ENCODE measurements at places on chromosomes 7 and 10.

DNA sequence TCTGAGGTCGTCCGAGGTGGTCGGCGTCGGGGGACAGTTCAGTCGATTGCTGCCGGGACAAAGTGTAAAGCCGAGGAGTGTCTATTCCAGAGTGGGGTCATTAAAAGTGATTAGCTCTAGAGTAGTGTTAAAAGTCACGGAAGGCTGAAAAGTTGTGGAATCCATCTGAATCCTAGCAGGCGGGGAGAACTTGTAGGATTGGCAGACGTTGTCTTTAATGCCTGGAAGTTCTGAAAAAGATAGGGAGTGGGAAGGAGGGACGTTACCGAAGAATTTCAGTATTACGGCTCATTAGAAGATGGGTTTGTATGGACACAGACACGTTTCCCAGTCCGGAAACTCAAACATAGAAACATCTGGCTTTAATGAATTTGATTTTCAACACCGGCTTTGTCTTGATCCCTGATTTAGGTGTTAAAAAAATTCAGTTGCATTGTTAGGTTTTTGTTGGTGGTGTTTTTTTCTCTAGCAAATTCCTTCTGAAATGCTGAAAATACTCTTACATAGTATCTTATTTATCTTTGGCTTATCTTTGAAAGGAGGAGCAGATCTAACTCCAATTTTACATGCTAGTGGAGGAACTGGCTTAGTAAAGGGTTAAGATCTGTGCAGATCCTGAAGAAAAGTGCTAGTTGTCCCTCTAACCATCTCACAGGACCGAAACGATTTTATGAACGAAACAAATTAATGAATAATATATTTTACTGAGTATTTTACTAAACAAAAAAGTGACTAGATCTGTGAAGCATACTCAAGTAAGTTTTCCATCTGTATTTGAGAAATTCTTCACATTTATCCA is 900 bp downstream of the MKLN1 start:
- no peak for DNase-seq
- H3K4me3 ChIP-seq, result peak overlapping the region; percentile 97
- H3K27ac ChIP-seq, result peak overlapping the region; percentile 98
- no peaks in the 10 kb centered on the region for H3K27me3 ChIP-seq

DNA sequence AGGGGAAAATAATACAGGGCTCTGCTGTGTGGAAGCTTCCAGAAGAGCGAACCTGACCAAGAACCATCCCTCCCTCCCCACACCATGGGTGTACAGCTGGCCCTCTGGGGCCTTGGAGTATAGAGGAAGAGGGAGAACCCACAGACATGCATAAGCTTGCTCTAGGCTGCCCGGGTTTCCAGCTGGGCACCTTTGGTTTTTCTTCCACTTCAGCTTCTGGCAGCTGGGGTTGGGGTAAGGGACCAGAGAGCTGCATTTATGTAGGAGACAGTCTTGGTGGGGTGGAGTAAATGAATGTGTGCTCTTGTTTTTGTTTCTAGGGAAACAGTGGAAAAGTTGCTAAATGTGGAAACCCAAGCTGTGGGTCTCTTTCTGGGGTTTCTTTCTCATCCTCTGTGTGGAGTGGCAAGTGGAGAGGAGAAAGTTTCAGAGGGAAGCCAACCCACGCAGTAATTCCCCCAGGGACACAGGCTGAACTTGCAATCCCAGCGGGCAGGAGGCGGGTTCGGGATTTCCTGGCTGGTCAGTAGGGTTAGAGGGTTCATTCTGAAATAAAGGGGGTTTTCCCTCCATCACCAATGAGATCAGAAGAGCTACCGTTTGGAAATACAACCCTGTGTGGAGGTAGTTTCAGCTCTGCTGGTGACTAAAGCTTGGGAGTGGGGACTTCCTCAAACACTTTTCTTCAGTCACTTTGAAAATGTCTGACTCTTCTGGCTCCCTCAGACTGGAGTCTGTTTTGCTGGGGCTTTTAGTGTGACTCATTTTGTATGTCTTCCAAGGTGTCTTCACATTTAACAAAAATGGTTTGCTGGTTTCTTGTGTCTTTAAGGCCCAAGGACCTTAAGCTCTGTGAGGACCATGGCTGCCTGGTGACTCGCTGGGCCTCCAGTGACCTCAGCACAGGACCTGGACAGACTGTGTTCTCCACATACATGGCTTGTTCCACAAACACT is 22.2 kb upstream of the SRGN start:
- H3K27ac ChIP-seq, result no peak overlapping the region
- H3K4me1 ChIP-seq, result no peaks in the 10 kb centered on the region
- H3K27me3 ChIP-seq, result peaks cover 21% of the 10 kb centered on the region

DNA sequence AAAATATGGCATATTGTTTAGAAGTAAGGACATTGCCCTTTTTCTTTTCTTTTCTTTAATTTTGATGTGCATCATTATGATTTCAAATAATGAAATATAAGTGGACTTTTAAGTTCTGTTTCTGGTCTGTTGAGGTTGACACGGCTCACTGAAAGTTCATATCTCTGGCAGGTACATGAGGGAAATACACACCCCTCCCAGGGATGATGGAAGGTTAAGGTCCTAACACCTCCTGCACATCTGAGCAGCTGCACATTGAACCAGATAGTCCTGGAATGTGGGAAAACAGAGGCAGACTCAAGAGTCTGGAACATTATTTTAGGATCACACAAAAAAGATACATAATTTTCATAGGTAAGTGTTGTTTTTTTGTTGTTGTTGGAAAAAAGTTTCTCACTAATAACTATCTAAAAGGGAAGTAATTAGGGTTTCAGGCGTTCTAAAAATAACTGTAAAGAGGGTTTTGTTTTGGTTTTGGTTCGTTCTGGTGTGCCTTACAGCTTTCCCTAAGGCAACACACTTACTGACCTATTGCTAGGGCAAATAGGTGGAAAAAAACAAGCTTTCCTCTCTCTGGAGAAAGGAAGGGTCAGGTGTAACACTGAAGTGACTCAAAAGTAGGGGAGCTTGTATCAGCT is 201.2 kb upstream of the PRKCQ start:
- no peak for DNase-seq
- no peaks in the 10 kb centered on the region for H3K36me3 ChIP-seq
- peaks cover 6% of the 10 kb centered on the region for H3K4me1 ChIP-seq
- no peak overlapping the region for H3K27ac ChIP-seq

DNA sequence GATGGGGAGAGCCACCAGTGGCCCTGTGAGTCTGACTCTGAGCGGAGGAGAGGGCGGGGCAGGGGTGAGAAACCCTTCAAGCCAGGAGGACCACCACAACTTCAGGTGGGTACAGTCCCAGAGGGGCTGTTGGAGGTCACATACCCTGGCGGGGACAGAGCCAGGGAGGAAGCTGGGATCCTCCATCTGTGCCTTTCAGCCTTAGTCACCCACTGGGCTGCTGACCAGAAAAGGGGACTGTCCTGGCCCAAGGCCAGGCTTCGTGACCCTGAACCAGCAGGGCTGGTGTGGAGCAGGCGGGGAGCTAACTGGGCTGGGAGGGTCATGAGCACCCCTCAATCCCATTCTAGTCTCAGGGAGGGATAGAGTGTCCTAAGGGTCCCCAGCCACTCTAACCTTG is 1.5 kb upstream of the CALHM3 start:
- H3K27me3 ChIP-seq, result no peaks in the 10 kb centered on the region
- no peak overlapping the region for H3K4me3 ChIP-seq
- no peak overlapping the region for H3K27ac ChIP-seq
- H3K4me1 ChIP-seq, result no peaks in the 10 kb centered on the region

GRCh38 chr7:26195867-26196657 is 4.5 kb downstream of the HNRNPA2B1 start:
- H3K27me3 ChIP-seq, result no peaks in the 10 kb centered on the region
- H3K4me3 ChIP-seq, result peak overlapping the region; percentile 64
- H3K36me3 ChIP-seq, result peaks cover 74% of the 10 kb centered on the region
- H3K27ac ChIP-seq, result peak overlapping the region; percentile 85
- H3K4me1 ChIP-seq, result peaks cover 48% of the 10 kb centered on the region
- DNase-seq, result no peak

- no peaks in the 10 kb centered on the region for H3K27me3 ChIP-seq
- H3K36me3 ChIP-seq, result no peaks in the 10 kb centered on the region
- H3K4me3 ChIP-seq, result no peak overlapping the region
- H3K4me1 ChIP-seq, result peaks cover 8% of the 10 kb centered on the region
- no peak overlapping the region for H3K27ac ChIP-seq
Observed at GRCh38 chr7:26525398-26526264, 234.0 kb downstream of the SNX10 start.

DNA sequence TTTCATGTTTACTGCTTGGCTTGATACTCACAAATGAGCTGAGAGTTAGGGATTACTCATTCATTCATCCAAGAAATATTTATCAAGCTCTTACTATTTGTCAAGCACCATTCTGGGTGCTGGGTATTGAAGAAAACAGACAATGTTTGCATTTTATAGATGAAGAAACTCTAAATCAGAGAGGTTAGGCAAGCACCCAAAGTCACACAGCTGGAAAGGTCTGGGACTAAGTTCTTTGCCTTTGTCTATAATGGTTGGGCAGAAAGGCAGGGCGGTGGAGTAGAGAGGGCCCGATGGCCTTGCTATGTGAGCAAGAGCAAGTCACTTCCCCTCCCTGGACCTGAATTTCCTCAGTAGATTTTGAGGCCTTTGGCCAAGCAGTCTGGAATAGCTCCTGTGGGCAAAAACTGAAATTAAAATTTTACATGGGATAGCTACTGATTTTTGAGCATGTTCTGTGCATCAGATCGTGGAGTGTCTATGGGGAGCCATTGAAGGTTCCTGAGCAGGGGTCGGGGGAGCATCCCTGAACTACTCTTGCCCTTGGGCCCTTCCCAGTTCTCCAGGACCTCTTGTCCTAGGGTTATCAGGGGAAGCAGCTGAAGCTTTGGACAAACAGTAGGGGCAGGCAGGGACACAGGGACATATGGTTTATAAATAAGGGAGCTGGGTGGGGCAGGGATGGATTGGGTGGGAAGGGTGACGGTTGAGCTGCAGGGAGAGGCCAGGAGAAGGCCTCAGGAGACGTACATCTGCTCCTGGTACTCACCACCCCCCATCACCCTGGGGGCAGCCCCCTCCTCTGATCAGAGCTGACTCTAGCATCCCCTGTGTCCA is 23.3 kb downstream of the AQP1 start:
- H3K4me3 ChIP-seq, result no peak overlapping the region
- peaks cover 13% of the 10 kb centered on the region for H3K27me3 ChIP-seq
- peaks cover 3% of the 10 kb centered on the region for H3K4me1 ChIP-seq
- no peaks in the 10 kb centered on the region for H3K36me3 ChIP-seq

DNA sequence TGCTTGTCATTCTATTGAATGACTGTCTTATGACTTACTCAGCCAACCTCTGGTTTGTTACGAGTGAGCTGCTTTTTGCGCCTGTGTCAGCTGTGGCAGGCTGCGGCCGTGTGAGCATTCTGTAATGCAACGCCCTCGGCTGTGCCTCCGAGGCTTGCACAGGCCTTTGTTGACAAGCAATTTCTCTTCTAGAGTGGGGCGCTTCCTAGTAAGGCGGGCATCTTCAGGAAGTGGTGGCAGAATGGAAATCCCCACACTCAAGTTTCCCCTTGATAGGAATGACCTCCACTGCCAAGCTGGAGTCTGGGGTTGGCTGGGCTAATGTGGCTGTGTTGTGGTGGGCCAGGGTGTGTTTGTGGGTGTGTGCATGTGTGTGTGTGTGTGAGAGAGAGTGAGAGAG is 20.2 kb upstream of the TMEM178B start:
- H3K27me3 ChIP-seq, result no peaks in the 10 kb centered on the region
- H3K36me3 ChIP-seq, result no peaks in the 10 kb centered on the region
- H3K4me1 ChIP-seq, result no peaks in the 10 kb centered on the region
- no peak overlapping the region for H3K27ac ChIP-seq
- no peak for DNase-seq
- H3K4me3 ChIP-seq, result no peak overlapping the region

GRCh38 chr7:16879181-16879580 is 2.6 kb downstream of the AGR3 start:
- H3K4me1 ChIP-seq, result peaks cover 20% of the 10 kb centered on the region
- H3K27me3 ChIP-seq, result no peaks in the 10 kb centered on the region
- no peak overlapping the region for H3K4me3 ChIP-seq
- no peaks in the 10 kb centered on the region for H3K36me3 ChIP-seq

GRCh38 chr7:20374399-20374798 is 43.7 kb downstream of the ITGB8 start:
- no peak for DNase-seq
- H3K36me3 ChIP-seq, result peaks cover 13% of the 10 kb centered on the region
- no peaks in the 10 kb centered on the region for H3K4me1 ChIP-seq
- H3K4me3 ChIP-seq, result no peak overlapping the region
- H3K27ac ChIP-seq, result no peak overlapping the region

DNA sequence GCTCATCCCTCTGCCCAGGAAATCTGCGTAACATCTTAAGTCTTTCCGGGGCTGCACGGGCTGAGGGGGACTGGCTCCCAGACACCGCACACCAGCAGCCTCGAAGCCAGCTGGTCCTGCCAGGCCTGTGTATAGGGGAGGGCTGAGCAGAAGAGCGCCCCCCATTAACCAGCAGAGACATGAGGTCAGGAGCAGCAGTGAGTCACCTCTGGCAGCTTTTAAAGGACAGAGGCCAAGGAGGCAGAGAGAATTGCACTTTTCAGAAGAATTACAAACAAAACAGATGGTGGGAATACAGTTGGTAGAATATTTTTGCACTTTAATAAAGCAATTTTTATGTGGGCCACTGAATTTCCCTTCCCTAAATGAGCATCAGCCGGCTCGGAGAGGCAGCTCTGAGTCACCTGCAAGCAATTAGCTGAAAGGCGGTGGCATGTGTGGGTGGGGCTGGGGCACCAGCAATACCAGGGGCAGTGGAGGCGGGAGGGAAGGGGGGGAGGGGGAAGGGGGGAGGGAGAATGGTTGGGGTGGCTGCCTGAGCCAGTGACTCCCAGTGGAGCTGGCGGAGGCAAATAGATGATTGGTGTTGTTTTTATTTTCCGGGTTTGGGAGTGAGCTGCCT is 39.1 kb downstream of the GOLGA7B start:
- no peak overlapping the region for H3K4me3 ChIP-seq
- DNase-seq, result no peak
- no peaks in the 10 kb centered on the region for H3K36me3 ChIP-seq
- H3K4me1 ChIP-seq, result peaks cover 29% of the 10 kb centered on the region
- H3K27me3 ChIP-seq, result peaks cover 10% of the 10 kb centered on the region
